ENCODE measurements at places on chromosomes 13 and 19.

GRCh38 chr19:39568604-39569003 is 28.6 kb upstream of the EID2 start:
- no peak for DNase-seq

GRCh38 chr13:73767747-73768315 is 366.4 kb downstream of the KLF12 start:
- DNase-seq, result peak; percentile 17

GRCh38 chr13:45713721-45714120 is 11.6 kb downstream of the CBY2 start:
- no peak for DNase-seq

- DNase-seq, result no peak
These were observed 232.8 kb downstream of the DACH1 start for GRCh38 chr13:71634182-71634581.

DNA sequence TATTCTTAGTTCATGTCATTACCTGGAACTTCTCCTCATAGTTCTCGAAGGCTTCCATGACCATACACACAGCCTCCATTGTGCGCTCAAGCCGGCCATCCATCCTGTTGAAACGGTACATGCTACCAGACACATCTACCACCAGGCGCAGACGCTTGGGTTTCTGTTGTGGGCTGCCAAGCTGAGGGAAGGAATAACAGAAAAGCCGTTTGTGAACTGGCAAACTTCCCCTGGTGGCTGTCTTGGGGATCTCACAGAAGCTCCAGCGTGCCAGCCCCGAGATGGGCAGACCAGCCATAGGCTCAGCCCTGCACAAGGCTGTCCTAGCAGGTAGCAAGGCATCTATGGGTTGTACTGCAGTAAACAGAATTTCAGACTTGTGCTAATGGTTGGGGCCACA is 130.1 kb downstream of the RGCC start:
- DNase-seq, result no peak

DNA sequence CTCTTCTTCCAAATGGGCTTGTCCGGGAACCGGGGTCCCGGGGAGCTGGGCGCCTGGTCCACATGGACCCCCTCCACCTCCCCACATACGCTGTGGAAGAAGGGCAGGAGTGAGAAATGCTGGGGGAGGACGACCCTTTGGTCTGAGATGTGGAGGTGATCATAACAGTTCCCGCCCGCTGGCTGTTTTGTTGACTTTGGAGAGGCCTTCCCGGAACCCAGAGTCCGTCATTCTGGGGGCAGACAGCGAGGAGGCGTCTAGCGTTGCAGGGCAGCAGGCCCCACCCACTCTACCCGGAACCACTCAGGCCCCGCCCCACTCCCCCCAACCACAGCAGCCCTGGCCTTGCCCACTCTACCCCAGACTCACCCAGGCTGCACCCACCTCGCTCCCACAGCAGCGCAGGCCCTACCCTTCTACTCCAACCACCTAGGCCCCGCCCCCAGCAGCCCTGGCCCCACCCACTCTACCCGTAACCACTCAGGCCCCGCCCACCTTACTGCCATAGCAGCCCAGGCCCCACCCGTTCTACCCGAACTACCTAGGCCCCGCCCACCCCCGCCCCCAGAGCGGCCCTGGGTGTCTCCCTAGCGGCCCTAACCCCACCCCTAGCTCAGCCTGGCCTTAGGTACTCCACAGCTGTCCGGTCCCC is 7.1 kb downstream of the GPR108 start:
- no peak for DNase-seq

- no peak for DNase-seq
These were observed 25.1 kb downstream of the RBM26 start for GRCh38 chr13:79380997-79381396.
